Neuronal stem cell (in vitro differentiated cells): ENCODE measurements at places on chromosomes 3 and 15.

DNA sequence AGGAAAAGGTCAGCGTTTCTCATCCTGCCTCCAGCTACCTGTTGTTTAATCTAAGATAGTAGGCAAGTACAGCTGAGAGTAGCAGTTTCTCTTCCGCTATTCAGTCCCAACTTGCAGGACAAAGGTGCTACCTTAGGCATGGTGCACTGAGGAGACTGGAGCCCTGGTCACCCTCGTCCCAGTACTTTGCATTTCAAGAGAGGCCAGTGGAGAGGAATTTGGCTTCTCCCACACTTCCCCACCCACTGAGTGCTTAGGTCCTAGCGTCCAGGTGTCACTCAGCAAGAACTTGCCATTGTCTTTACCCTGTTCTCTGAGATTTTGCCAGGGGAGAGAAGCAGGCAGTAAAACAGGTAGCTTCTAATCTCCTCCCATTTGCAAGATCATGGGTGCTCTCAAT, 12.5 kb upstream of the RPN1 start:
- no peaks in the 10 kb centered on the region for H3K4me1 ChIP-seq
- no peaks in the 10 kb centered on the region for H3K36me3 ChIP-seq
- DNase-seq: no peak
- no peaks in the 10 kb centered on the region for H3K27me3 ChIP-seq

- H3K27me3 ChIP-seq: no peaks in the 10 kb centered on the region
- DNase-seq: no peak
- no peaks in the 10 kb centered on the region for H3K4me1 ChIP-seq
- H3K36me3 ChIP-seq: no peaks in the 10 kb centered on the region
- no peak overlapping the region for H3K4me3 ChIP-seq
These were observed 22.8 kb upstream of the DENND6A start for GRCh38 chr3:57715686-57716085.

DNA sequence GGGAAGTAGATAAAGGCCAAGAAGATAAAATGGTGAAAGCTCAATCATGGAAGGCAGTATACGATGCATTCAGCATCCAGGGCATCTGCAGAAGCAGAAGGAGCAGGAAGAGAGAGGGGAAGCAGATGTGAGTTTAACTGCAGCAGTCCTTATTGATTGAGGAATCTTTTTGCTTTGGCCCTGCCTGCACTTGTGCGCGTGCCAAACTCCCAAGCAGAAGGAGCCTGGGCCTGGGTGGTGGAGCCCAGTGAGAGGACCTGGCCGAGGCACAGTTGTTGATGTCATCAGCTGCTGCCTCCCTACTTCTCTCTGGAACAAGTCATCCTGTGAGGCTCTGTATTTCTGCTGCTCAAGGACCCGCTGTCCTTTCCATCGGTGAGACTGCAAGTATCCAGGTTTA, 65.5 kb upstream of the ROPN1 start:
- H3K27ac ChIP-seq: no peak overlapping the region
- no peaks in the 10 kb centered on the region for H3K36me3 ChIP-seq
- no peak for DNase-seq
- H3K4me1 ChIP-seq: peaks cover 11% of the 10 kb centered on the region
- H3K4me3 ChIP-seq: no peak overlapping the region
- H3K27me3 ChIP-seq: no peaks in the 10 kb centered on the region

DNA sequence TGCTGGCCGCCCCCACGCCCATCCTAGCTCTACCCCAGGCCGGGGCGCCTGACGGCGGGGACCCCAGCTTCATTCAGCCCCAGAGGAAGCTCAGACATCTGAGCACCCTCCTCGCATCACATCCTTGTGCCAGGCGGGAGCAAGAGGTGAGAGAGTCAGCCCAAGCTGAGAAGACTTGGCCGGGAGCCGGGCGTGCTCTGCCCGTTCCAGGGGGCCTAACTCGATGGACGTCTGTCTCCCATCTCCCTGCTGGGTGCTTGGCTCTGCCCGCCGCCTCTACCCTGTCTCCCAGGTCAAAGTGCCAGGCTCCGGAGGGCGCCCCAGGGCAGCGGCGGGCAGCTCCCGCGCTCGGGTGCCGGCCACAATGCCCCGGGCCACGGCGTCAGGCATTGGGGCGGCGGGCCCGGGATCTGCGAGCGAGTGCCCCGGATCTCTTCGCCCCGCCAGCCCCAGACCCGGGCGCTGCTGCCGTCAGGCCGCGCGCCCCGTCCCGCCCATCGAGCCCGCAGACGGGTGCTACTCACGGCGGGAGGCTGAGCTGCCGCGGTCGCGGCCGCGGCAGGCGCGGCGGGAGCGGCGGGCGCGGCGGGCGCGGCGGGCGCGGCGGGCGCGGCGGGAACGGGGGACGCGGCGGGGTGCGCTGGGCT, 388 bp downstream of the DAPK2 start:
- H3K27ac ChIP-seq: no peak overlapping the region
- H3K27me3 ChIP-seq: peaks cover 24% of the 10 kb centered on the region
- peak overlapping the region; percentile 80 for H3K4me3 ChIP-seq
- DNase-seq: peak; percentile 8

- H3K4me1 ChIP-seq: no peaks in the 10 kb centered on the region
- no peaks in the 10 kb centered on the region for H3K36me3 ChIP-seq
- no peak for DNase-seq
- H3K27me3 ChIP-seq: no peaks in the 10 kb centered on the region
- H3K4me3 ChIP-seq: no peak overlapping the region
These were observed 164.2 kb downstream of the FEZF2 start for GRCh38 chr3:62209101-62209500.

DNA sequence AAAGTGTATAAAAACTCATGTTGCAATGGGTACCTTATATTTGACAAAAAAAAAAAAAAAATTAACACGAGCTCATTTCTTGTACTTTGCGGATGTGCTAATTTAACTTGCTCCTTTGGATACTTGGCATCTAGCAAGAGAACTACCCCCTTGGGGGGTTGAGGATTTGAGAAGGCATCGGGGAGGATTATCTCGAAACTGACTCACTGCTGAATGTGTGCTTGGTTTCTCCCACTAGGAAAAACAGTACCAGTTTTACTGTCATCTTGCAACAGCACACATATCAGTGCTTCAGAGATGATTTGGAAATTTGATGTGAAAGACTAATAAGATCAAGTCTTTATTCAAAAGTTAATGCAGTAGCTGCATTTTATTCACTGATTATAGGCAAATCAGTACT, 891 bp downstream of the EXOG start:
- no peaks in the 10 kb centered on the region for H3K4me1 ChIP-seq
- peaks cover 8% of the 10 kb centered on the region for H3K36me3 ChIP-seq
- H3K27me3 ChIP-seq: no peaks in the 10 kb centered on the region
- no peak for DNase-seq

DNA sequence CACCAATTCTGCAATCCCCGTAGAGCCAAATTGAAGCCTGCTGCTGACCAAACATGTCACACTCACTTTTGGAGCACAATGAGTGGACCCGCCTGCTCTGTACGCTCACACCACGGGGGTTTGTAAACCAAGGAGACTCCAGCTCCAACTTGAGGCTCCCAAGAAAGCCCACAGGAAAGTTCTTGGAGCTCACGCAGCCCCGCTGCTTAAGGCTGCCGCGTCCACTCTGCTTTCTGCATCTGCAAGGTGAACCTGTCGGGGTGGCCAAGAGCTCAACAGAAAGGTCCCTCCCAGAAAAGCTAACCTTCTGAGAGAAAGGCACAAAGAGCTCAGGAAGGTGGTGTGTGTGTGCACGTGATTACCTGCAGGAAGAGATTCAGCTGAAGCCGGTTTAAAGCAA, 94.9 kb downstream of the PCSK6 start:
- no peak overlapping the region for H3K27ac ChIP-seq
- no peaks in the 10 kb centered on the region for H3K27me3 ChIP-seq
- H3K36me3 ChIP-seq: peaks cover 8% of the 10 kb centered on the region
- no peak for DNase-seq
- no peak overlapping the region for H3K4me3 ChIP-seq
- no peaks in the 10 kb centered on the region for H3K4me1 ChIP-seq

DNA sequence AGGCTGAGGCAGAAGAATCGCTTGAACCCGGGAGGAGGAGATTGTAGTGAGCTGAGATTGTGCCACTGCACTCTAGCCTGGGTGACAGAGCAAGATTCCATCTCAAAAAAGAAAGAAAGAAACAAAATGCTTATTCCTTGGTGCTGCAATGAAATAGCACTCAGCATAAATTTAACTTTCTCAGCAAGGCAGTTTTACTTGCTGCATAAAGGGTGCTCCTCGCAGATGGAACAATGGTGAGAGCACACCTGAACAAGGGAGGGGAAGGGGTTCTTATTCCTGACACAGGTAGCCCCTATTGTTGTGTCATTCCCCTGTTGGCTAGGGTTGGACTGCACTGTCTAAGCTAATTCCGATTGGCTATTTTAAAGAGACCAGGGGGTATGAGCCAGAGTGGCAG, 17.1 kb downstream of the PAK2 start:
- H3K36me3 ChIP-seq: peaks cover 15% of the 10 kb centered on the region
- no peaks in the 10 kb centered on the region for H3K27me3 ChIP-seq
- no peak overlapping the region for H3K27ac ChIP-seq
- no peaks in the 10 kb centered on the region for H3K4me1 ChIP-seq
- H3K4me3 ChIP-seq: no peak overlapping the region

- no peaks in the 10 kb centered on the region for H3K36me3 ChIP-seq
- H3K27ac ChIP-seq: no peak overlapping the region
- no peak for DNase-seq
- peaks cover 48% of the 10 kb centered on the region for H3K4me1 ChIP-seq
These were observed 1.4 kb downstream of the IL17RD start for GRCh38 chr3:57163751-57164150.

DNA sequence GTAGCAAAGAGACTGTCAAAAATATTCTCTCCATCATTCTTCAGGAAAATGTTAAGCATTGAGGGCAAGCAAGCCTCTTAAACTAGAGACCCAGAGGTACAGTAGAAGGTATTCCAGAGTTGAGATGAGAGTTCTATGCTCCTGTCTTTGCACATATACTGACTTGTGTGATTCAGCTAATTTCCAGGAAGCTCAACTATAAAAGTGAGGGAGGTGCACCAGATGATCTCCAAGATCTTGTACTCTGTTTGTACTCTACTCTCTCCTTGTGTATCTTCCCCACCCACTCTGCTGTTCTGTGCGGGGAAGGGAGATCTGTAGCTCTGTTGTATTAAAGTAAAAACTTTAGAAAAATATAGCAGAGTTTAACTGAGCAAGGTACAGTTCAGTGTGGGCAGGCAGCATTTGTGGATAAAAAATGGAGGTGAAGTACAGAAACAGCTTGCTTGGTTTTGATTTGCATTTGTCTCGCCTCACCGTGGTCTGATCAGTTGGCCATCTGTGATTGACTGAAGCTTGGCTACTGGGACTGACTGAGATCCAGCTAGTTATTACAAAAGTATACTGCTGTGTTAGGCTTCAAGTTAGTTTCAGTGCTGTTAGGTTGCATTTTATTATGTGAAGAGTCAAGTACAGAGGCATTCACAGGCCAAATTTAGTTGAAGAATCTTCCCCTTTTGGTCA, 463.1 kb upstream of the GOLIM4 start:
- DNase-seq: no peak
- no peak overlapping the region for H3K27ac ChIP-seq
- no peaks in the 10 kb centered on the region for H3K36me3 ChIP-seq
- peaks cover 2% of the 10 kb centered on the region for H3K4me1 ChIP-seq
- no peak overlapping the region for H3K4me3 ChIP-seq
- no peaks in the 10 kb centered on the region for H3K27me3 ChIP-seq

- H3K4me1 ChIP-seq: no peaks in the 10 kb centered on the region
- peaks cover 13% of the 10 kb centered on the region for H3K36me3 ChIP-seq
- DNase-seq: no peak
- H3K27ac ChIP-seq: no peak overlapping the region
These were observed 9.5 kb downstream of the CFAP44 start for GRCh38 chr3:113431811-113432210.

- DNase-seq: no peak
- H3K4me1 ChIP-seq: no peaks in the 10 kb centered on the region
- H3K36me3 ChIP-seq: no peaks in the 10 kb centered on the region
- H3K4me3 ChIP-seq: no peak overlapping the region
- no peak overlapping the region for H3K27ac ChIP-seq
- H3K27me3 ChIP-seq: no peaks in the 10 kb centered on the region
These were observed 27.1 kb upstream of the GPR156 start for GRCh38 chr3:120311863-120312794.

DNA sequence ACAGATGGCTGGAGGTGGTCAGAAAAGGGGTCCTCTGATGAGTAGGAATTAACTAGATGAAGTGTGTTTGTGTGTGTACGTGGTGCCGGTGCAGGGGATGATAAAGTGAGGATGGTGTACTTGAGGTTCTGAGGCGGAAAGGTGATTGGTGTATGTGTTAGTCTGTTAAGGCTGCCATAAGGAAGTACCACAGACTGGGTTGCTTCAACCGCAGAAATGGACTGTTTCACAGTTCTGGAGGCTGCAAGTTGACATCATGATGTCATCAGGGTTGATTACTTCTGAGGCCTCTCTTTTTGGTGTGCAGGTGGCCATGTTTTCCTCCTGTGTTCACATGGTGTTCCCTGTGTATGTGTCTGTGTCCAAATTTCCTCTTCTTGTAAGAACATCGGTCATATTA, 202.4 kb upstream of the RGMA start:
- no peak overlapping the region for H3K27ac ChIP-seq
- no peaks in the 10 kb centered on the region for H3K36me3 ChIP-seq
- H3K4me1 ChIP-seq: peaks cover 11% of the 10 kb centered on the region

DNA sequence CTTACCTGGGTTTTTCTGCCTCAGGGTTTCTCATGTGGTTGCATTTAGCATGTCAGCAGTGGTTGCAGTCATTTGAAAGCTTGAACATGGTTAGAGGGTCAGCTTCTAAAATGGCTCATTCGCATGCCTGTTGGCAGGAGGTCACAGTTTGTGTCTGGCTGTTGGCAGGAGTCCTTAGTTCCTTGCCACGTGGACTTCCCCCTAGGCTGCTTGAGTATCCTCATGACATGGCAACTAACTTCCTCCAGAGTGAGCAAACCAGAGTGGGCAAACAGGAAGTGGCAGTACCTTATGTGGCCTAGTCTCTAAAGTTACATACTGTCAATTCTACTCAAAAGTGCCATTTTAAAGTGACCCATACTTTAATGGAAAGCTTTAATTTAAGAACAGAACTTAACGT, 3.4 kb upstream of the UNC13C start:
- no peak overlapping the region for H3K4me3 ChIP-seq
- peaks cover 27% of the 10 kb centered on the region for H3K27me3 ChIP-seq
- H3K36me3 ChIP-seq: no peaks in the 10 kb centered on the region
- H3K4me1 ChIP-seq: peaks cover 2% of the 10 kb centered on the region

- H3K36me3 ChIP-seq: no peaks in the 10 kb centered on the region
- H3K4me1 ChIP-seq: no peaks in the 10 kb centered on the region
- H3K27me3 ChIP-seq: no peaks in the 10 kb centered on the region
These were observed 790.5 kb downstream of the DIPK2A start for GRCh38 chr3:144762091-144762490.

DNA sequence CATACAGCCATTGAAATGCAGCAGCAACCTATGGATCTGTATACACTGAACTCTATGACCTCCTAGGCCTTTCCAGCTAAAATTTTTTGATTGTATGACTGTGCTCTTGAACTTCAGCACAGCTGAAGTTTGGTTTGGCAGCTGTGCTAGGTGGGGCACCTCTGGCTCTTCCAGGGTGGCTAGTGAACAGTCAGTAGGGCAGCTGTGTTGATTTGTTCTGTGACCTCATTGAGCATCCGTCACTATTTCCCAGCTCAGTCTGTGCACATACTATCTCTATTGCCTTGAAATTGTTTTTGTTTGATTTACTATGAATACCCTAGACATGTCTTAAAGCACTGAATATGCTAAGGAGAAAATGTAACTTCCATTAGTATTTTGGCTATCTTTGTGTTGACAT, 363.2 kb upstream of the NAALADL2 start:
- H3K27ac ChIP-seq: no peak overlapping the region
- H3K4me1 ChIP-seq: no peaks in the 10 kb centered on the region
- H3K27me3 ChIP-seq: no peaks in the 10 kb centered on the region
- DNase-seq: no peak
- H3K36me3 ChIP-seq: no peaks in the 10 kb centered on the region
